ENCODE measurements at places on chromosomes 11 and 22.

DNA sequence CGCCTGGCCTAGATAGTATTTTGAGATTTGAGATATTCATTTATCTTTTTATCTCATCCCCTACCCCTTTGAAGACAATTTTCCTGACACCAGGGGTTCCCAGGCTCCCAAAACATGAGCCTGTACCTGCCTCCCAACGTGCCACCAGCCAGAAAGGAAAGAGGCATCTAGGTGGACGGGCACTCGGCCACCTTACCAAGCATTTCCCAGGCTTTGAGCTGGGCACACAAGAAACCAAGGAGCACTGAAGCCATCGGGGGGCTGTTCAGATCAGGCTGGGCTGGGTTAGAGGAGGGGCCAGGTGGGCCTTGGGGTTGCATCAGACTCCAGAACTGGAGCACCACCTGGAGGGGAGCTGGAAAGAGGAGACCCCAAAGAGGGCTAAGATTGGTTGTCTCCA lies 28.5 kb upstream of the BAIAP2L2 start:
- DNase-seq: no peak

- no peak for DNase-seq
These were observed 5.1 kb downstream of the TSPAN18 start for GRCh38 chr11:44731685-44732430.

- no peak for DNase-seq
These were observed 69.3 kb downstream of the ABTB2 start for GRCh38 chr11:34288492-34288891.

DNA sequence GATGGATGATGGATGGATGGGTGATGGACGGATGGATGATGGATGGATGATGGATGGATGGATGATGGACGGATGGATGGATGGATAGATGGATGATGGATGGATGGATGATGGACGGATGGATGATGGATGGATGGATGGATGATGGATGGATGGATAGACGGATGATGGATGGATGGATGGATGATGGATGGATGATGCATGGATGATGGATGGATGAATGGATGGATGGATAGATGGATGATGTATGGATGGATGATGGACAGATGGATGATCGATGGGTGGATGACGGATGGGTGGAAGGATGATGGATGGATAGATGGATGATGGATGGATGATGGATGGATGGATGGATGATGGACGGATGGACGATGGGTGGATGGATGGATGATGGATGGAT lies 21.1 kb downstream of the KCTD17 start:
- DNase-seq: no peak

- no peak for DNase-seq
These were observed 2.6 kb downstream of the TBX10 start for GRCh38 chr11:67636962-67637361.

DNA sequence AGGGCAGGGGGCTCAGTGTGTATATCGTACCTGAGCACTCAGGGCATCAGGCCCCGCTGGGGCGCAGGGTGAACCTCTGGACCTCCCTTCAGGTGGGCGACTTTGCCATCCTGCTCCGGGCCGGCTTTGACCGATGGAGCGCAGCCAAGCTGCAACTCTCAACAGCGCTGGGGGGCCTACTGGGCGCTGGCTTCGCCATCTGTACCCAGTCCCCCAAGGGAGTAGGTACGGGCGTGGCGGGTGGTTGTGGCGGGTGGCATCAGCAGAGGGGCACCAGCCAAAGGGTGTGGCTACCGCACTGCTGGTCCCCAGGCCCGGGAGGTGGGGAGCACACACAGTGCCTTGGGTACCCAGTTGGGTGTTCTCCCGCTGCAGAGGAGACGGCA lies 6.3 kb downstream of the SLC39A13 start:
- no peak for DNase-seq

GRCh38 chr11:16815047-16815767 lies 76.8 kb downstream of the C11orf58 start:
- DNase-seq: no peak

- no peak for DNase-seq
These were observed 8.5 kb downstream of the MRPL16 start for GRCh38 chr11:59801981-59802638.
